ENCODE measurements at places on chromosomes 7 and 10.

GRCh38 chr10:104824380-104825006 lies 183.4 kb downstream of the SORCS3 start:
- DNase-seq = no peak

- DNase-seq = no peak
These were observed 49.8 kb downstream of the PAXIP1 start for GRCh38 chr7:154953006-154953684.

DNA sequence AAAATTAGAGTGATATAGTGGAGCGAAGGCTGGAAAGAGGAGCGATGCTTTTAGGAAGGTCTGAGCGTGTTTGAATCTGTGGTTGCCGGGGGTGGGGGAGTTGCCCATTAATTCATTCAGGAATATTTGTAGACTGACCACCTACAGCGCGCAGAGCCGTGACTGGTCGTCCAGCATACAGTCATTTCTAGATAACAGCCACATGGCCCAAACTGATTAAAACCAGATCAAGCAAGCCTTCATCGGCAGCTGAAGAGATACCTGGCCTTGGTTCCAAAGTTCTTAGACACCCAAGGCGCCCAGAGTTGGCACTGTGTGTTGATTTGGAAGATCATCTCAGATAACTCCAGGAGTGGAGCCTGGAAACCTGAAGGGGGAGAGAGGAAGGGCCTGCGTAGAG lies 1.7 kb downstream of the PROSER2 start:
- no peak for DNase-seq

GRCh38 chr10:58384095-58384494 lies 1.1 kb upstream of the TFAM start:
- DNase-seq = no peak

GRCh38 chr7:68384581-68384980 lies 1213.7 kb upstream of the AUTS2 start:
- no peak for DNase-seq

- no peak for DNase-seq
These were observed 61.4 kb upstream of the ADRB1 start for GRCh38 chr10:113982296-113982695.

GRCh38 chr7:103349805-103350204 lies 2.4 kb downstream of the PSMC2 start:
- DNase-seq = no peak

- no peak for DNase-seq
These were observed 192.3 kb downstream of the CACNB2 start for GRCh38 chr10:18332484-18332883.

DNA sequence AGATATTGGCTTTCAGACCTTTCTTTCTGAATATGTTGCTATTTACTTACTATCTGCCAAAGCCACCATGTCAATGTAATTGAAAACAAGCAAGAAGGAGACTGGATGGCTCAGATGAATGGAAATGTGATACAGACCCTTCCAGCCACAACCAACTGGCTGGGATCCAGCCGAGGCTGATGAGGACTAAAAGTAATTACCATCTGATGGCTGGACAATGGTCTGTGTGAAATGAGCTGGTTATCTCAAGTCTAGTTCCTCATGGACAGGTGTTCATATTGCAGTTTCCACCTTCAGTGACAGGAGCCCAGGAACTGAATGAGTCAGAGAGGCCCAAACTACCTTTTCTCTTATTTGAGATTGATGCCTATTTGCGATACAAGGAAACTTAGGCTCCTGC lies 267.5 kb downstream of the GATA3 start:
- DNase-seq = no peak

DNA sequence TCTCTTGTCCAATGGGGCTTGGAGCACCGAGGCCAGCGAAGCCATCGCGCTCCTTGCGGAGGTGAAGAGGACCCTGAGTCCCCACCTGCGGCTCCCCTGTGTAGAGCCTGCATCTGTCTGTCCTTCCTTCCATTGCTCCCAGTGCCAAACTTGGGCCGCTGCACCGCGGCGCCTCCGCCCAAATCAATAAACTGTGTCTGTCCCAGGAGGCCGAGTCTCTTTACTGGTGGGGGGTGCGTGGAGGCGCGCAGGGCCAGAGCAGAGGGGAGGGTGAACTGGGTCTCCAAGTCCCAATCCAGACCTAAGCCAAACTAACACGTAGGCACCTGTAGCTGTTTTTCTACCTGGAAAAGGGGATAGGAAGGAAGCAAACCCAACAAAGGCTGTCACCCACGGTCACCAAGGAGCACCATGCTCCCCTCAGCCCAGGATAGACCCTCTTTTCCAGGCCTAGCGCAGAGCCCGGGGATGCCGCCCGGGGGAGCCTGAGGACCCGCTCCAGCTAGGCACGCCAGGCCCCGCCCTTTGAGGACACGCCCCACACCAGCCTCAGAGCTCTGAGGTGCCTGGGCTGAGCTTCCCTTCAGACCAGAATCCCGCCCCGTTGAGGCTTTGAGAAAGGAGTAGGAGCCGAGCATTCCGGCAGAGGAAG lies 1.2 kb upstream of the CHAT start:
- DNase-seq = no peak

GRCh38 chr10:132815168-132815857 lies 29.4 kb upstream of the NKX6-2 start:
- DNase-seq = no peak

DNA sequence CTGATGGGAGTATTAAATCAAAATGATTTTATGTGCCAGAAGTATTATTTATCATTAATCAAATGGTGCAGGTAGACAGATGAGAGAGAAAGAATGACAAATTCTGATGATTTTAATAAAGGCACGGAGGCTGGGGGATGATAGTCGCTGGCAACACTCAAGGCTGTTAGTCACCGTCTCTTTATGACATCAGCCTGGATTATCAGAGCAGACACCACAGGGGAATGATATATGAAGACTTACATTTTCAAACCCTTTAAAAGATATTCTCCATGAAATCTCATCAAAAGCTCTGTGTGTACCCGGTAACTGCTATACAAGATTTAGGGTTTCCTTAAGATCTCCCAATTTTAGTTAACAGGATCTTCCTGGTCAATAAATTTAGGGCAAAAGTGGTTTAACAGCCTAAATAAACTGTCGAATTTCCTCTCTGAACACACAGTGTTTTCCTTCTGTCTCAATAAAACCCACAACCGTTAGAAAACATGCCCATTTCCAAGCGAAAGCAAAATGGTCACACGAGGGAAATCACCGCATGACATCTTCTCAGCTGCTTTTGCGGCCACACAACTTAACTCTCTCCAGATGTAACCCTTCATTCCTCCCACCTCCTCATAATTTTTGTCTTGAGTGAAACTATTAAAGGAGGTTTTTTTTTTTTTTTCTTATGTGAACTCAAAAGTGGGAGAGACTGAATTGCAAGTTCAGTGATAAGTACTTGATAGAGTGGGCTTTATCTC lies 133.2 kb upstream of the FAM171A1 start:
- DNase-seq = no peak

DNA sequence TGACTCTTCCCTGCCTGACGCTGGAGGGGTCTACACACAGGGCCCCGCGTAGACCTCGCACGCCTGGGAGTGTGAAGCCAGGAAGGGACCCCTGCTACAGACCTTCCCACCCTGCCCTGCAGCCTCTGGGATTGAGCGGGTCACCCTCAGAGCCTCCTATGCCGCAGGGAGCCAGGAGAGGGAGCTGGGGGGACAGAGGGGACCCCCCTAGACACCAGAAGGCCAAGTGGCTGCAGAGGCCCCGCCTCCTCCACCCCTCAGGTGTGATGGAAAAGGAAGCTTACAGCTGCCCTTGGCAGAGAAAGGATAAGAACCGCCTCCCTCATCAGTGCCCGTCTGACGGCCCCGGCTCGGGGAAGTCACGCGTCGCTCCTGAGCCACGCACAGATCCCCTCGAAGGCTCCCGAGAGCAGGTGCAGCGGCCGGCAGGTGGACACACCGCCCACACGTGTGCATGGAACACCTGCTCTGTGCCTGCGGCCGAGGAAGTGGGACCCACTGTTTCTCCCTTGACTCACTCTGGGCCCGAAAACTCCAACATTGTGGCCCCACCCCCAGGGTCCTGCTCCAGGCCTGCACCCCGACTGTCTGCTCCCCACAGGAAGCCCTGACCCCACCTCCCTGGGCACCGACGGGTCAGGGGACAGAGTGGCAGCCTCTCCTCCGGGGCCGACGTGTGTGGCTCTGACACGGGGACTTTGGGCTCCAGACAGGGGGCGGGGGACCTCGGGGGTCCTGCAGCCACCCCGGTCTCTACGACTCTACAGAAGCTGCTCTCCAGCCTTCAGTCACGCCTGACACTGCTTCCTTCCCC lies 73.3 kb downstream of the MICALL2 start:
- DNase-seq = no peak

- no peak for DNase-seq
These were observed 157.9 kb downstream of the NXPH1 start for GRCh38 chr7:8591289-8591688.

DNA sequence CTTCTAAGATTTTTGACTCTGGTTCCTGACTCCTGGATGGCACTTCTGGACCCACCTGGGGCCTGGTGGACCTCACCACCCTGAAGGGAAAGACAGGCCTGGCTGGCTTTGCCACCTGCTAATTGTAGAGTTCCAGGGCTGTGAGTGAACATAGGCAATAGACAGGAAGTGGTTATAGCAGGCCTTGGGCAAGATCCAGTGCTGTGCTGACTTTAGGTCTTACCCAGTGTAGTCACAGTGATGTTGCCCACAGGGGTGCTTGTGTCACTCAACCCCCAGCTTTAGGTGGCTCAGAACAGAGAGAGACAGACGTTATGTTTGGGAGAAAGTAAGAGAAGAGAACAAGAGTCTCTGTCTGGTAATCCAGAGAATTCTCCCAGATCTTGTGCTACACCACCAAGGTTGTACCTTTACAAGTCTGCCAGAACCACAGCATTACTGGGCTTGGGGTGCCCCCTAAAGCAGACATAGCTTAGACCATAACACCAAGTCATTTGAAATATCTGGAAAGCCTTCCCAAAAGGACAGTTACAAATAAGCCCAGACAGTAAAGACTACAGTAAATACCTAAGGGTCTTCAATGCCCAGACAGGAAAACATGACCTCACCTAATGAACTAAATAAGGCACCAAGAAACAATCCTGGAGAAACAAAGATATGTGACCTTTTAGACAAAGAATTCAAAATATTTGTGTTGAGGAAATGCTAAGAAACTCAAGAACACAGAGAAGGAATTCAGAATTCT lies 303.4 kb downstream of the PCLO start:
- DNase-seq = no peak

- no peak for DNase-seq
These were observed 3.9 kb upstream of the FAS start for GRCh38 chr10:88986549-88987242.

DNA sequence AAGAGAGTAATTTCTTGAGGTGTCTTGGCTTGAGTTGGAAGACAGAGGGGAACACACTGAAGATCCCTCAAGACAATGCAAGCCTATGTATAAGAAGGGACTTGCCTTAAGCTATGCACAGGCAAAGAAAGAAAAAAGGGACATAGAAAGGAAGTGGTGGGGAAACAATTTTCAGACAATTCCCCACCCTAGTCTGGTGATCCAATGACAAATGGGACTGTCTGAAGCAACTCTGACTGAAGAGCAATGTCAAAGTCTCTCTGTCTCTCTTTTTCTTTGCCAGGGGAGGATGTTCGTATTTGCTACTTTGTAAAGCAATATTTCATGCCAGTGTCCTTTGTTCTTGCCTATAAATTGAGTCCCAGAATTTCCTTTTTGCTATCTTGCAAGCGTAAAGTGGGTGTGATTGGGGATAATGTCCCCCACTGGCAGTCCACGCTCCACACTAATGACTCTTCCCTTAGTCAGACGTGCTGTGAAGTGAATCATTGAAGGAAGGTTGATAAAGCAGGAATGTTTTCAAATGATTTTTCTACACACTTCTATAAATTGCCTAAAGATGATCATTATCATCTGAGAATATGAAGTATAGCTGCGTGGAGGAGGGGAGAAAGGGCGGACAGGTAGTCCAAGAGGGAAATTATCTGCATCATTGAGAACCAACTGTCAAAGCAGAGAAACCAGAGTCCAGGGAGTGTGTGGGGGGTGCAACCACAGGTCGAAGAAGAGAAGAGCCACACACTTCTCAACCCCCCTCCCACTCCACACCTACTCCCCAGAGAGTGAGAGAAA lies 243.8 kb upstream of the ETV1 start:
- no peak for DNase-seq

- no peak for DNase-seq
These were observed 29.3 kb upstream of the BNIP3 start for GRCh38 chr10:132011024-132011423.

DNA sequence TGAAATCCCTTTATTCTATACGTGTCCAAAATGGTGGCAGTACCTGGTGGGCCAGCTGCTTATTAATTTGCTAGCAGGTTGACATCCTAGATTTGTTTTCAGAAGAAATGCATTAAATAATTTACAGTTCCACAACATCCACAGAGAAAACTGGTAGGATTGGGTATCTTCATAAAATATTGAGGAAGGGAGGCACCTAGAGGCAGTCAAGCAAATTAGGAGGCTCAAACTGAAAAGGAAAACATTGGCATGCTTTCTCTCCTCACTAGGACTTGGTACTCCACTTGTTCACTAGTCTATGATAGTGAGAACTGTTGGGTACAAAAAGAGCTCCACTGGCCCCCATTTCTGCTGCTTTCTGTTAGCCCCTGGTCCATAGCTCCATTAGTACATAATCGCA lies 18.3 kb upstream of the LRGUK start:
- DNase-seq = no peak

DNA sequence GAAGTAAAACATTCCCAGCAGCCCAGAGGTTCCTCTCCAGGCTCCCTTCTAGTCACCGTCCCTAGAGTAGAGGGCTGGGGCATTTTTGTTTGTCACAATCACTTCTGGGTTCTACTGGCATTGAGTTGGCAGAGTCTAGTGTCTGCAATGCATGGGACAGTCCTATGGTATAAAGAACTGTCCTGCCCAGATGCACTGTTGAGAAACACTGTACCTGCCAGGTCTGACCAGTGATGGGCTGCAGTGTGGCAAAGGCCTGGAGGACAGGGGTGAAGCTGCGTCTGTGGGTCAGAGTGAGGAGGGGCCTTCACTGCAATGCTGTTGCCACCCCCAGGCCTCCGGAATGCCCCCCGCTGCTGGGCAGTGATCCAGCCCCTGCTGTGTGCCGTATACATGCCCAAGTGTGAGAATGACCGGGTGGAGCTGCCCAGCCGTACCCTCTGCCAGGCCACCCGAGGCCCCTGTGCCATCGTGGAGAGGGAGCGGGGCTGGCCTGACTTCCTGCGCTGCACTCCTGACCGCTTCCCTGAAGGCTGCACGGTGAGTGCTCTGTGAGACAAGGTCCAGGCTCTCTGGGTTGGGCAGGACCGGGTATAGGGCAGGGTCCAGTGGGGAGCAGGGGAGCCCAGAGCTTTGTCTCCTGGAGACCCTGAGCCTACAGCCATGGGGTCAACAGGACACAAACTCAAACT lies 14.8 kb downstream of the SMO start:
- no peak for DNase-seq

GRCh38 chr10:3350205-3350604 lies 177.6 kb upstream of the PITRM1 start:
- DNase-seq = no peak

All from anterior cingulate cortex (tissue), 58 donors.